ENCODE measurements at places on chromosomes 7 and 10. TPM values are rescaled to one million over a fixed set of nuclear protein-coding genes. Genes with fewer than 3 reads are reported as not detected.

DNA sequence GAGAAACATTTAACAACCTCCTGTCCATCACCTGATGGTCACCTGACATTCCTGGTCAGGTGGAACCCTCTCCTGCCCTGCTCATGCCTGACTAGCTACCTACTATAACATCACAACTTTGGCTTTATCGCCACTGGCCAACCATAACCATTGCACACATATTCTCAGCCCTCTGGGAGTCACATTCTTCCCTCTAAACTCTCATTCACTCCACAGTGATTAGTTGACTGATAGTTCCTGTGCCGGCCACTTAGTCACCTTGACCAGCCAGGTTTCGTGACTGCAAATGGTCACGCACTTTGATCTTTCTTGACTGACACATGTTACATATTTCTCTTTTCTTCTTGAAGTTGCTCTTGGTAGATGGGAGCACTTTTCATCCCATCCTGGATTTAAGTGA is 50.1 kb downstream of the GNAI1 start:
- no peak overlapping the region for H3K4me3 ChIP-seq
- no peak overlapping the region for H3K27ac ChIP-seq
- H3K27me3 ChIP-seq: no peaks in the 10 kb centered on the region
- peaks cover 6% of the 10 kb centered on the region for H3K4me1 ChIP-seq
- no peaks in the 10 kb centered on the region for H3K36me3 ChIP-seq
- DNase-seq: no peak

Gene NEUROD6
- not detected for total RNA-seq

GRCh38 chr7:44320794-44321371 is 4.5 kb downstream of the CAMK2B start:
- no peak for DNase-seq
- no peaks in the 10 kb centered on the region for H3K4me1 ChIP-seq
- no peak overlapping the region for H3K27ac ChIP-seq
- no peaks in the 10 kb centered on the region for H3K36me3 ChIP-seq

- no peak for DNase-seq
- no peak overlapping the region for H3K27ac ChIP-seq
- no peaks in the 10 kb centered on the region for H3K27me3 ChIP-seq
- no peaks in the 10 kb centered on the region for H3K4me1 ChIP-seq
Observed at GRCh38 chr7:72710983-72711382, 117.0 kb downstream of the TYW1B start.

Gene RBP3
- not detected for total RNA-seq

DNA sequence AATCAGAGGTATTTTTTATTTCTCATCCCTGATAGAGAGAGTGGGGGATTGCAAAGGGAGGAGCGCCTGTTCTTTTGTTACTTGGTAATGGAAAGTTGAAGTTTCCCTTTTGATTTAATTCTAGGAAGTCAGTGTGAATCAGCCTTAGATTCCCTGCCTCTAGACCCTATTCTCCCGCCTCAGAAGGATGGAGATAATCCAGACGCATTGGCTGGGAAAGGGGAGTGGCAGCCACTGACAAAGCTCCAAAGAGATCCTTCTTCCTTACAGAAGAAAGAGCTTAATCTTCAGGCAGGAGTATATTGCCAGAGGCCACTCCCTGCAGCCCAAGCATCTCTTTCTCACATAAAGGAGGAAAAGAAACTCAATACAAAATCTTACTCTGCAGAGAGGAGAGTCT is 122.3 kb upstream of the GALNT17 start:
- DNase-seq: no peak
- no peaks in the 10 kb centered on the region for H3K27me3 ChIP-seq
- no peaks in the 10 kb centered on the region for H3K4me1 ChIP-seq
- H3K27ac ChIP-seq: no peak overlapping the region
- H3K4me3 ChIP-seq: no peak overlapping the region

DNA sequence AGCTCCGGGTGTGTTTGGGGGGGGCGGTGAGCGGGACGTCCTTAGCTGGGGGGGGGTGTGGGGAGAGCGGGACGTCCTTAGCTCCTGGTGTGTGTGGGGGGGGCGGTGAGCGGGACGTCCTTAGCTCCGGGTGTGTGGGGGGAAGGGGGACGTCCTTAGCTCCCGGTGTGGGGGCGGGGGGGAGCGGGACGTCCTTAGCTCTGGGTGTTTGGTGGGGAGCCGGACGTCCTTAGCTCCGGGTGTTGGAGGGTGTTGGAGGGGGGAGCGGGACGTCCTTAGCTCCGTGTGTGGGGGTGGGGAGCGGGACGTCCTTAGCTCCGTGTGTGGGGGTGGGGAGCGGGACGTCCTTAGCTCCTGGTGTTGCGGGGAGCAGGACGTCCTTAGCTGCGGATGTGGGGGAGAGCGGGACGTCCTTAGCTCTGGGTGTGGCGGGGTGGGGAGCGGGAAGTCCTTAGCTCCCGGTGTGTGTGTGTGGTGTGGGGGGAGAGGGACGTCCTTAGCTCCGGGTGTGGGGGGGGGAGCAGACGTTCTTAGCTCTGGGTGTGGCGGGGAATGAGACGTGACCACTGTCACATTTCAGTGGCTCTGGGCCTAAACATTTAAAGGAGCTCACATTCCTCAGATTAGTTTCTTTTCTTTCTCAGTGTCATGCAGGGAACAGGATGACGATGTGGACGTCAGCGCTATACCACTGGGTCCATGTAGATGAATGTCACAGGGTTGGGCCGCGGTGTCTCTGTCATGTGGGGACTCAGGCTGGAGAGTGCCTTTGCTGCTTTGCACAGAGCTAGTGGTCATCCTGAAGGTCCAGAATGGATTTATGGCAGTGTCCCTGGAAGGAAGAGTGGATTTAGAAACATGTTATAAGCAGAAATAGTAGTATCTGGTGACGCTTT is 7.5 kb downstream of the DYNC2I1 start:
- peak overlapping the region; percentile 57 for H3K4me3 ChIP-seq
- peaks cover 4% of the 10 kb centered on the region for H3K4me1 ChIP-seq
- DNase-seq: peak; percentile 79
- H3K36me3 ChIP-seq: no peaks in the 10 kb centered on the region
- H3K27ac ChIP-seq: peak overlapping the region; percentile 1

Gene PRF1
- total RNA-seq: 0.78 TPM

GRCh38 chr7:126803060-126803665 is 449.6 kb downstream of the GRM8 start:
- no peaks in the 10 kb centered on the region for H3K4me1 ChIP-seq
- H3K27ac ChIP-seq: no peak overlapping the region
- no peak for DNase-seq
- H3K36me3 ChIP-seq: no peaks in the 10 kb centered on the region
- H3K27me3 ChIP-seq: no peaks in the 10 kb centered on the region

- H3K27ac ChIP-seq: no peak overlapping the region
- H3K4me3 ChIP-seq: no peak overlapping the region
- DNase-seq: no peak
- no peaks in the 10 kb centered on the region for H3K27me3 ChIP-seq
Observed at GRCh38 chr7:97735075-97735474, 3.2 kb downstream of the TAC1 start.

GRCh38 chr10:110861930-110862649 is 9.6 kb upstream of the PDCD4 start:
- DNase-seq: no peak
- H3K27me3 ChIP-seq: no peaks in the 10 kb centered on the region
- H3K36me3 ChIP-seq: no peaks in the 10 kb centered on the region
- H3K27ac ChIP-seq: no peak overlapping the region
- peaks cover 18% of the 10 kb centered on the region for H3K4me1 ChIP-seq
- H3K4me3 ChIP-seq: no peak overlapping the region

- no peaks in the 10 kb centered on the region for H3K4me1 ChIP-seq
- no peaks in the 10 kb centered on the region for H3K27me3 ChIP-seq
- no peak overlapping the region for H3K27ac ChIP-seq
- DNase-seq: no peak
- no peaks in the 10 kb centered on the region for H3K36me3 ChIP-seq
- H3K4me3 ChIP-seq: no peak overlapping the region
Observed at GRCh38 chr10:43491855-43492254, 54.9 kb downstream of the ZNF487 start.

DNA sequence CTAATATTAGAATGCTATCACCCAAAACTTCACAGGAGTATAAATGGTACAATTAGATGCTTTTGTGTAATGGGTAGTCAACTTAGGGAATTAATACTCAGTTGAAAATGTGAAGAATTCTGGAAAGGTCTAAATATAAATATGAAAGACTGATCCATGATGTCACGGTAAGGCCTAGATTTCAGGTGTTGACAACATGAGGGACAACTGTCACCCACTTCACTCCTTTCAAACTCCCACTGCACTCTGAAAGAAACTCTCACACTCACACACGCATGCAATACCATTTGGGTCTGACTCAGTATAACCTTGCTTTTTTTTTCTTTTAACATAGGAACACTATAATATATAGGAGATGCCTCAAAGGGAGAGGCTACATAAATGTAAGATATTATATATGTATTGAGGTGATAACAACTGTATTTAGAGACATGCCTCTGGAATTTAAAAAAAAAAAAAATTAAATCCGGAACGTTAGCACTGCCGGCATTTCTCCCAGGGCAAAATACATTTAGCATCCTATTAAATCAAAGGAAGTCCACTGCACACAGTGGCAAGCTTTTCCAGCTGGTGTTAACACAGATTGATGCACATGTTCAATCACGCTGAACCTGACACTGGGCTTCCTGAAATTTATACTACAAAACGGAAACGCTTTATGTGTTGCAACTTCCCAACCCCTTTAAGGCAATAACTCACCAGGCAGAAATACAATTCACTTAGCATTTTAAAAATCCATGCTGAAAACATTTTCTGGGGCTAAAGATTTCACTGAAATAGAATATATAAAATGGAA is 74.9 kb downstream of the RSU1 start:
- H3K36me3 ChIP-seq: no peaks in the 10 kb centered on the region
- peaks cover 4% of the 10 kb centered on the region for H3K4me1 ChIP-seq
- no peak for DNase-seq
- H3K27me3 ChIP-seq: no peaks in the 10 kb centered on the region
- H3K27ac ChIP-seq: no peak overlapping the region
- H3K4me3 ChIP-seq: no peak overlapping the region

GRCh38 chr10:23754179-23754578 is 315.3 kb downstream of the OTUD1 start:
- no peak for DNase-seq
- no peaks in the 10 kb centered on the region for H3K27me3 ChIP-seq
- H3K4me1 ChIP-seq: no peaks in the 10 kb centered on the region
- H3K4me3 ChIP-seq: no peak overlapping the region

GRCh38 chr7:113099284-113099919 is 12.8 kb upstream of the GPR85 start:
- H3K4me3 ChIP-seq: no peak overlapping the region
- DNase-seq: no peak
- H3K4me1 ChIP-seq: no peaks in the 10 kb centered on the region
- H3K36me3 ChIP-seq: no peaks in the 10 kb centered on the region
- H3K27me3 ChIP-seq: no peaks in the 10 kb centered on the region

- no peak for DNase-seq
- H3K36me3 ChIP-seq: no peaks in the 10 kb centered on the region
- H3K27ac ChIP-seq: no peak overlapping the region
- no peaks in the 10 kb centered on the region for H3K27me3 ChIP-seq
- no peaks in the 10 kb centered on the region for H3K4me1 ChIP-seq
- no peak overlapping the region for H3K4me3 ChIP-seq
Observed at GRCh38 chr7:138951953-138952352, 29.2 kb downstream of the KIAA1549 start.

Gene GIMAP4
- total RNA-seq: 5.4 TPM

- no peaks in the 10 kb centered on the region for H3K4me1 ChIP-seq
- no peak for DNase-seq
- H3K27ac ChIP-seq: no peak overlapping the region
- H3K4me3 ChIP-seq: no peak overlapping the region
Observed at GRCh38 chr10:96685306-96685705, 35.0 kb downstream of the PIK3AP1 start.

DNA sequence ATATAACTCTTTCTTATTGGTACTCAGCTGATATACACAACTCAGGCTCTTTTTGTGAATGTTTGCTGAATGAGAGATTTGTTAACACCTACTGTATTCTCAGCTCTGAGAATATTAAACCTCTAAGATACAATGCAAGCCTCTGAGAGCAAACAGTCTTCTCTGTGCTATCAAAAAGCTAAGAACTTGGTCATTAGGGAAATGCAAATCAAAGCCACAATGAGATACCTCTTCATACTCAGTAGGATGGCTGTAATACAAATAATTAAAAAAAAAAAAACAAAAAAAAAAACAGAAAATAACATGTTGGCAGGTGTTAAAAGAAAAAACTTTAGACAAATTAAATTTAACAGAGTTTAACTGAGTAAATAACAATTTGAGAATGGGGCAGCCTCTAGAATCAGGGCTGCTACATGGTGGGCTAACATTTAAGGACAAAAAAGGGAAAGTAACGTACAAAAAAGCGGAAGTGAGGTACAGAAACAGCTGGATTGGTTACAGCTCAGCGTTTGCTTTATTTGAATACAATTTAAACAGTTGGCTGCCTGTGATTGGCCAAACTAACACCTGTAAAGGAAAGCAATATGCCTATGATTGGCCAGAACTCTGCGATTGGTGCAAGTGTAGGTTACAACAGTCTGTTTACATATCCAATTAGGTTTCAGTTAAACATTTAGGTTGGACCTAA is 14.8 kb upstream of the MTURN start:
- DNase-seq: no peak
- no peak overlapping the region for H3K4me3 ChIP-seq
- no peaks in the 10 kb centered on the region for H3K4me1 ChIP-seq

DNA sequence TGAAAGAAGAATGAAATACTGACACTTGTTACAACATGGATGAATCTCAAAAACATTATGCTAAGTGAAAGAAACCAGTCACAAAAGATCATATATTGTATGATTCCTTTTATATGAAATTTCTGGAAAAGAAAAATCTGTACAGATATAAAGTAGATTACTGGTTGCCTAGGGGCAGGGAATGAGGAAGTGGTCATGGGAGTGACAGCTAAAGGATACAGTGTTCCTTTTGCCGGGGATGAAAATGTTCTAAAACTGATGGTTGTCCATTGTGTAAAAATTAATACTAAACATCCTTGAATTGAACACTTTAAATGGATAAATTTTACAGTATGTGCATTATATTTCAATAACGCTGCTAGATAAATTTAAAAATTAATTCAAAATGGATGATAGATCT is 25.1 kb downstream of the ALOX5 start:
- no peak overlapping the region for H3K4me3 ChIP-seq
- no peaks in the 10 kb centered on the region for H3K27me3 ChIP-seq
- H3K4me1 ChIP-seq: no peaks in the 10 kb centered on the region
- no peak overlapping the region for H3K27ac ChIP-seq
- DNase-seq: no peak
- H3K36me3 ChIP-seq: no peaks in the 10 kb centered on the region
